Activated naive CD4-positive, alpha-beta T cell treated with Interleukin-2 at 50 U/mL for 16 hours (primary cell): ENCODE measurements at places on chromosomes 12 and 14.

- no peak for DNase-seq
These were observed 101.2 kb upstream of the CCDC175 start for GRCh38 chr14:59677771-59678231.

- no peak for DNase-seq
These were observed 51.8 kb downstream of the TRAF3 start for GRCh38 chr14:102829016-102829548.

- DNase-seq, result no peak
These were observed 97.8 kb downstream of the PRKD1 start for GRCh38 chr14:29829851-29830250.

GRCh38 chr14:42079911-42080310 is 473.2 kb downstream of the LRFN5 start:
- DNase-seq, result no peak

GRCh38 chr12:71415336-71416231 is 24.0 kb upstream of the LGR5 start:
- DNase-seq, result no peak

GRCh38 chr12:103207936-103208335 is 250.5 kb downstream of the ASCL1 start:
- DNase-seq, result no peak

- no peak for DNase-seq
These were observed 850.6 kb downstream of the RPS29 start for GRCh38 chr14:48735607-48736006.

- no peak for DNase-seq
These were observed 380.1 kb downstream of the EGLN3 start for GRCh38 chr14:33570694-33571310.
